Germinal center (tissue), 1 donor: ENCODE measurements at places on chromosomes 1 and 21.

DNA sequence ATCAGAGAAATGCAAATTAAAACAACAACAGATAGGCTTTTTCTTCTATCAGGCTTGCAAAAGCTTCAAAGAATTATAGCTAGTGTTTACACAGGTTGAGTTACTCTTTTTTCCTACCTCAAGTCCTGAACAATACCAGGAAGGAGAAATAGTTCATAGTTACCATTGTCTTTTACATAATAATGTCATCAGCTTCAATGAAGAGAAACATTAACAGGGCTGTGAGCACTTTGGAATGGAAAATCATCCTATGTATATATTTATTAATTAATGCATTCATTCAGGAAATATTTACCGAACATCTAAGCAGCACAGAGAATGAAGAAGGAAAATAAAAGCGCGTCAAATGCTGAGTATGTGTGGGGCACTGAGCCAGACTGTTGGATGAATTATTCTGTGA, 197.3 kb downstream of the ZBTB18 start:
- DNase-seq, result no peak

- no peak for DNase-seq
These were observed 5.5 kb upstream of the SNAPIN start for GRCh38 chr1:153652805-153653500.

DNA sequence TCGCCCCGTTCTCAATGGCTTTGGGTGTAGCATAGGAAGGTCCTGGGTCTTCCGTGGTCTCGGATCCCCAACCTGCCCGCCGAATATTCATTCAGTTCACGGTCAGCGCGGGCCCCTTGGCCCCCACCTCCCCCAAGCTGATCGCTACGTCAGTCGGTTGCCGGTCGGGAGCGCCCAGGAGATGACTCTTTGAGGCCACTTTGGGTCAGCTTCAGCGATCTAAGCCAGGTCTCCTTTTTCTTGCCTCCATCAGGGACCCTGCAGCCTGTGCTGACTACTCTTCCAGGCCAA, 12.8 kb downstream of the HLX start:
- no peak for DNase-seq

DNA sequence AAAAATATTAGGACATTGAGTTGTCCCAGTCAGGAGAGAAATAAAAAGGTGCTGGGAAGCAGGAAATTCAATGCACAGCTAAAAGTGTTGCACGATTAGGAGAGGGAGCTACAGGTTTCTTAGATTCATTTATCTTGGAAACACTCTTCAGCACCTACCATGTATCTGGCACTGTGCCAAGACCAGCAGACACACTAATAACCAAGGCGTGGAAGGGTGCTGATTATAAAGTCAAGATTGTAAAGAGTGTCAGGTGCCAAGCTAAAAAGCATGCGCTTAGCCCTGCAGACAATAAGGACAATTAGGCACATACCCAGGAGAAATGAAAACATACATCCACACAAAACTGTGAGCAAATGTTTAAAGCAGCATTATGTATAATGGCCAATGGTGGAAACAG, 129.9 kb downstream of the DSCAM start:
- DNase-seq, result no peak

GRCh38 chr1:53604291-53604919, 134.6 kb downstream of the GLIS1 start:
- DNase-seq, result no peak

DNA sequence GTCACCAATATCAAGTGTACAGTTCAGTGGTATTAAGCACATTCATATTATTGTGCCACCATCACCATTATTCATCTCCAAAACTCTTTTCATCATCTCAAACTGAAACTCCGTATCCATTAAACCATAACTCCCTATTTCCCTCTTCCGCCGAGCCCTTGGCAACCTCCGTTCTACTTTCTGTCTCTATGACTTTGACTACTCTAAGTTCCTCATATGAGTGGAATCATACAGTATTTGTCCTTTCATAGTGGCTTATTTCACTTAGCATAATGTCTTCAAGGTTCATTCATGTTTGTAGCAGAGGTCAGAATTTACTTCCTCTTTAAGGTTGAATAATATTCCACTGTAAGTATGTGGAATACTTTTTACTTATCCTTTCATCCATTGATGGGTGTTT, 21.7 kb downstream of the SELP start:
- no peak for DNase-seq

GRCh38 chr1:207822124-207822601, 70.3 kb downstream of the CD46 start:
- DNase-seq, result peak; percentile 89

DNA sequence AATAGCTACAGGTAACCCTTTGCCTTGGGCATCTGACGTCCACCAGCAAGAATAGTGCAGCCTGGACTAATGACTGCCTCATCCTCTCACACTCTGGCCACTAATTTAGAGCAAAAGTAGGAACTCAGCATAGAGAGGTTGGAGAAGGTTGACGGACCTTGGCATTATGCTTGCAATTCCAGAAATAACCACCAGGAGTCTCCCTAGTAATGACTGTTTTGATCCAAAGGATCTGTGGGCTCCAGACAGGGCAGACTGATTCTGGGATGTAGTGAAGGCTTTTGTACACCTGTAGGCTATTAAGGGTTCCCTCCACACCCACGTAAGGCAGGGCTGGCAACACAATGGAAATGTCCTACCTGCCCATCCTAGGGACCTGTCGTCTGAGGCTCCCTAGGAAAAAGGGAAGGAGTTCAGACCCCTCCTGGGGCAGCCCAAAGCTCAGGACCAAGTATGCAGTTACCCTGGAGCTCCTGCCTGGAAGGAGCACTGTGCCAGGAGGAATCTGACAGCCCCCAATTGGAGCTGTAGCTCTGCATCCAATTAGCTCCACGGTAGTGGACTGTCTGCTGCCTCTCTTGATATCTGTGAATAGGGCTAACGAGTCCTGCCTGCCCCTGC, 91.0 kb upstream of the TMEM51 start:
- DNase-seq, result no peak

GRCh38 chr1:56773341-56774066, 45.7 kb downstream of the FYB2 start:
- DNase-seq, result no peak

- no peak for DNase-seq
These were observed 33.2 kb downstream of the ZBTB40 start for GRCh38 chr1:22484706-22485345.

DNA sequence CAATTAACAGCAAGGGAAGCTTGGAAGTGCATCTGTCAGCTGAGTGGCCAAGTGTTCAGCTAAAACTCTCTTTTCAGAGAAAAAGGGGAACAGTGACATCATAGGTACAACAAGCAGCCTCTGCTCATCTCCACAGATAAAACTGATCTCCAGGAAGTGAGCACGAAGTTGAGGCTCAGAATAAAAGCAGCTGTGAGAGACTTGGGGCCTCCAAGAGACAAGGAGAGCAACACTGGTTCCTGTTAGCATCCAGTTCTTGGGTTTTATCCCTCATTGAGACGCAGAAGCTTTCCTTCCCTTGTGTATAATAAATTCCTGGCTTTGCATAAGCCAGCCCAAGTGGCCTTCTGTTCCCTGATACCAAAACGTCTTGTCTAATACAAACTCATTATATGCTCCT, 20.0 kb upstream of the CNN3 start:
- no peak for DNase-seq

DNA sequence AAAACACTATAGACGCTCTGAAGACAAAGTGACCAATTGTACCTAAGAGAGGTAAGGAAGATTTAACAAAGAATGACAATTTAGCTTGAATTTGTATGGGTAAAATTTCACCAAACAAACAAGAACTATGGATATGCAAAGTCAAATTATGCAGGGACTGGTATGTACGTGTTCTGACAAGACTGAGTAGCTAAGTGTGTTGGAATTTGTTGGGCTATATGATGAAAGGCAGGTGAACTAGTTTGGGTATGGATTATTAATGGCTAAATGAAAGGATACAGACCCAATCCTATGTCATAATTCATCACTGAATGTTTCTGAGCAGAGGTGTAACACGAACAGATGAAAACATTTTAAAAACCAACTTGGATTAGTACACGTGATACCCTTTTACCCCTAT, 7.6 kb downstream of the DNTTIP2 start:
- no peak for DNase-seq

GRCh38 chr1:33122483-33123178, 41.7 kb downstream of the AZIN2 start:
- DNase-seq, result no peak

DNA sequence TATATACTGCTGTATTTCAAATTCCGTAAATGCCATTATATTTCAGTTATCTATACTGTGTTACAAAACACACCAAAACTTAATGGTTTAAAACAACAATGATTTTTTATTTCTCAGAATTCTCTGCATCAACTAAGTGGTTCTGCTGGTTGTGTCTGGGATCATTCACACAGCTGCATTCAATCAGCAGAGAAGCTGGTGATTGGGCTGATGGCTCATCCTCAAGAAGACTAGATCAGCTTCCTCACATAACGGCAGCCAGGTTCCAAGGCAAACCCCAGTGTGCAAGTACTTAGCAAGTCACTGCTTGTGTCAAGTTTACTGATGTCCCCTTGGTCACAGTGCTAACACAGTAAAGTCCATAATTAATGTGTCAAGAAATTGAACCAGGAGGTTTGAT, 86.3 kb upstream of the VANGL1 start:
- DNase-seq, result no peak

- no peak for DNase-seq
These were observed 14.8 kb downstream of the URB1 start for GRCh38 chr21:32377991-32378390.

GRCh38 chr1:206955476-206956451, 9.5 kb upstream of the PIGR start:
- no peak for DNase-seq

DNA sequence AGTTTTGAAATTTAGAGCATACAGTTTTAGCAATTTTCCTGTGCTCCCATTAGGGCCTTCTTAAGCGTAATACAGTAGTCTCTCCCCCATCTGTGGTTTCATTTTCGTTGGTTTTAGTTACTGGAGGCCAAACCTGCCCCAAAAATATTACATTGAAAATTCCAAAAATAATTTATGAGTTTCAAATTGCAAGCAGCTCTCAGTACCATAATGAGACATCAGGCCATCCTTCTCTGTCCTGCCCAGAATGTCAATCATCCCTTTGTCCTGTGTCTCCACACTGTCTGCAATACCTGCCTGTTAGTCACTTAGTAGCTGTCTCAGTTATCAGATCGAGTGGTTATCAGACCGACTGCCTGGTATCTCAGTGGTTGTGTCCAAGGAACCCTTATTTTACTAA, 45.4 kb downstream of the ADSS2 start:
- no peak for DNase-seq

- no peak for DNase-seq
These were observed 190.9 kb upstream of the ADGRL4 start for GRCh38 chr1:79197421-79197820.

GRCh38 chr1:87108228-87108627, 193.8 kb downstream of the HS2ST1 start:
- no peak for DNase-seq

DNA sequence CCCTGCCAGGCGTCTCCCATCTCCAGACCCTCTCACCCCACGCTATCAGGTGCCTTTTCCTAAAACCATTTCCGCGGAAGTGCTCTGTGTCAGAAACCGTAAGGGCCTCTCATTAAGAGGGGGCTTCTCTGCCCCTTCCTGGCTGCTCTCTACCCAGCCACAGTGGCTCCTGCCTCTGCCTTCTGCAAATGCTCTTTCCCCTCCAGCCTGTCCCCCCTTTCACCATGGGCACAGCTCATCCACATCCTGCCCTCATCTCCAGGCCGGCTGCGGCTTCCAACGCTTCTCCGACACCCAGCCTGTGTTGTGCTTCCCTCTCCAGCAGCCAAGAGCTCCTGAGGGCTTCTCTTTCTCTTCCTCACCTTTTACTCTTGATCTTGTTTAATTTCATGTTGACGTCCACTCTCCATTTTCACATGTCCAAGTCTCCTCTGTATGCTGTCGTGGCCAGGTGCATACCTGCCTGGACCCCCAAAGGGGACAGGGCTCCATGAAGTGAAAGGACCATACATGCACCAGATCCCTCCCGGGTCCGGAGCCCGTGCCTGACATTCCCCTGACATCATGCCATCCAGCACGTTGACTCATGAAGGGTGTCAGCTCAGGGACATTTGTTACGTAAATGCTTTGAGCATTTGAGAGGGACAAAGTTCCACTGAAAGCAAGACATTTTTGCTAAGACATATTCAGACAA, 306.5 kb downstream of the AJAP1 start:
- DNase-seq, result no peak

DNA sequence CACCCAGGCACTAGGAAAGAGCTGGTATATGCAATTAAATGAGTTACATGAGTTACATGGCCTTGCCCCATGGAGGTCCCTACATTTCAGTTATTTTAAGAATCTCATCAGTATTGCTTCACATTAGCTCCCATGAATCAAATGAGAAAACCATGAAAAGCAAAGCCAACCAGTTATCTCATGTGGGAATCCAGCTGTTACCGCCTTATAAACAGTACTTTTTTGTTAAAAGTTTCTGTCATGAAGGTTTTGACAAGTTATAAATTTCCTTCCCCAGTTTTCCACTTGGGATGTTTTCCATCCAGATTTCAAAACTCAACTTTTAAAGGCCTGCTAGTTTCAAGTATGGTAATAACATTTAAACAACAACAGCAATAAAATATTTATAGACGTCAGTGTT, 544.8 kb downstream of the NUF2 start:
- DNase-seq, result no peak

GRCh38 chr1:44805311-44806024, 1.7 kb downstream of the DYNLT4 start:
- DNase-seq, result no peak

DNA sequence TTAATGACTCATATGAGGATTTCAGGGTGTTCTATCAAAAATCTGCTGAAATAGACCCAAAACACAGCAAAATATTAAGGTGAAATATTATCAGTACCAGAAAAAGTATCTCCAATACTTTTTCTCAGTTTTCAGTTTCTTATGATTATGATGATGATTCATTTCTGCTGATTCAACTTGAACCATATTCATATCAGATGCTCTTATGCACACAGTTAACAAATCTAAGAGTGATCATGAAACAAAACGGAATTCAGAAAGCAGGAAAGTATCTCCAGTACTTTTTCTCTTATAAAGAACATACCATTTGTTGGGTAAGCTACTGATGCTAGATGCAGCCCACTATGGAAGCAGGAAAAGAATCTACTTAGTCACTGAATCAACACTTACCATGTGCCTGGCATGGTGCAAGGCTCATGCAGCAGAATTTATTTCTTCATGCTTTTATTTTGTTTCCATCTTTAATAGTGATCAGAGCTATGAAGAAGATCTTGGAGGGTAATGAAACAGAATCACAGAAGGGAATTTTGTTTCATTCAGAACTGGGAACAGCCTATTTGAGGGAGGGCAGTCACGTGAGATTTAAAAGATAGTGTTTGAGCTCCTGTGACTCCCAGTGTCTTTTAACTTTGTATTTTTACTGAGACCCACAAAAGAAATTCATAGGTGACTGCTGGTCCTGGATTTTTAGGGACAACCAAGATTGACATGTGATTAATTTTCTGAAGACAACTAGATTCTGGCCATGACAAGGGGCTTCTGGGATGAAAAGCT, 480.6 kb downstream of the SETD4 start:
- no peak for DNase-seq
